Chondrocyte (in vitro differentiated cells): ENCODE measurements at places on chromosomes 5 and 9. TPM values are rescaled to one million over a fixed set of nuclear protein-coding genes. Genes with fewer than 3 reads are reported as not detected.

DNA sequence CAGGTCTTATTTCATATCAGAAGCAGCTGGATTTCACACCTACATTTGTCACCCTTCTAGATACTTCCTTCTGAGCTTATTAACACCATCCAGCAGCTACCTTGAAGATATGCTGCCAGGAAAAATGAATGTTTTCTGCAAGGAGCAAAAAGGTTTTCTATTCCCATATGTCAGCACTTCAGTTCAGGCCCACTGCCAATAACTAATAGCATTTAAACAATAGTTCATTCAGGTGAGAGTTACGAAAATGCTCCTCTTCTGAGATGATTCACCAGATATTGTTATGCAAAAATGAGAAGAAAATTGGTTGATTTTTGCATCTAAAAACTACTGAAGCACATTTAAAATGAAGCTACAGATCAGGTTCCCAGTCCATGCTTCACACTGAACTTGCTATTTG is 56.4 kb upstream of the ISL1 start:
- DNase-seq: no peak

GRCh38 chr5:8247049-8247899 is 378.3 kb downstream of the MTRR start:
- no peak for DNase-seq

DNA sequence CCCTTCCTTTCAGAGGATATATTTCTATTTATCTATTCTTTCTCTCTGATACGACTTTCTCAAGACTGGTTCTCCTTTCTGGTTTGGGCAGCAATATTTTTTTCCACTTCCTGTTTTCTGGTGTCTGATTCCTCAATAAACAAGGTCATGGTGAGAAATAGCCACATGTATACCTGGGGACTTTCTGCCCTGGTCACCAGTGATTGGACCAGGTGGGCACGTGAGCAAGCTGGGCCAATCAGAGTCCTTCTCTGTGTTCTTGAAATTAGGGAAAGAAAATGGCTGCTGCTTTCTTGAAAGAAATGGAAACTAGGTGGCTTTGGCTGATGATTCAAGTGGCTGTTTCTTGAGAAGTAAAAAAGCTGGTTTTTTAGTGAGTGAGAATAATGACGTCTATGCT is 18.4 kb upstream of the GSN start:
- no peak for DNase-seq

DNA sequence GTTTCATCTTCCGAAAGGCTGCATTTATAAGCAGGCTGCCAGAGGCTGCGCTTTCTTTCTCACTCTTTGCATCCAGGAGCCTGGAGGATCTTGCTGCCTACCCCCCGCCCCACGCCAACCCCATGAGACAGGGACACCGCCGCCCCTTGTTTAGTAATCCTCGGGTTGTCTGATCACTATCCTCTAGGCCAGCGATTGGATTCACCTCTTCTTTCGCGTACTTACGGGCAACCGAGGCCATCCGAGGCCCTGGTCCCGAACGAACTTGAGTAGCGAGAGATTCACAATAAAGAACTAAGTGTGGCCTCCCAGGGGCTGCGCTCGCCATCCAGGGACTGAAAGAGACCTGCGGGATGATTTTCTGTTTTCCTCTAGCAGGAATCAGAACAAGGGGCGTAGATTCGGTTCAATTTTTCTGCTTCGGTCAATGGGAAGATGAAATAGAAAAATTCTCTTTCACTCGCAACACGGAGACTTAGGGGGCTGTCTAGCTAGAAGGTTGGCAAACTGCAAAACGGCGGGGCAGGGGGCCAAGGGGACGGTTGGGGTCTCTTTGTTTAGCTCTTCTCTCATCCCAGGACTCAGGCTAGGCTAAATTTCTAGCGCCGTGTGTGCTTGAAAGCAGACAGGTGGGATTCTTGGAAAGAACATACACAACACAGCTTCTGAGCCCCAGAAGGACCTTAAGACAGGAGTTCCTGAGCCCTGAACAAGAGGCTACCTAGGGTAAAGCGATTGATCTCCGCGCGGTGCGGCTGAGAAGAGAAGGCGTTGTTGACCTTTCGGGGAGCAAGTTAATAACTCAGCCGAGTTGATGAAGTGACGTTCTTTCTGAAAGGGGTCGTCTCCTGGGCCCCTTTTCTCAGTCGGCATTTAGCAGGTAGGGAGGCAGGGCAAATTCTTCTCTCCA is 5.8 kb upstream of the ISL1 start:
- DNase-seq: no peak

Gene PCDHA12
- 15.9 to 23.6 TPM (median 23.0 TPM) in 3 replicates for total RNA-seq

Gene DOLK
- total RNA-seq: 21.5 to 24.7 TPM (median 22.2 TPM) in 3 replicates

Gene SPINK7
- total RNA-seq: not detected in 3 replicates
